GM04503 (cell line): ENCODE measurements at places on chromosomes 16 and 17.

DNA sequence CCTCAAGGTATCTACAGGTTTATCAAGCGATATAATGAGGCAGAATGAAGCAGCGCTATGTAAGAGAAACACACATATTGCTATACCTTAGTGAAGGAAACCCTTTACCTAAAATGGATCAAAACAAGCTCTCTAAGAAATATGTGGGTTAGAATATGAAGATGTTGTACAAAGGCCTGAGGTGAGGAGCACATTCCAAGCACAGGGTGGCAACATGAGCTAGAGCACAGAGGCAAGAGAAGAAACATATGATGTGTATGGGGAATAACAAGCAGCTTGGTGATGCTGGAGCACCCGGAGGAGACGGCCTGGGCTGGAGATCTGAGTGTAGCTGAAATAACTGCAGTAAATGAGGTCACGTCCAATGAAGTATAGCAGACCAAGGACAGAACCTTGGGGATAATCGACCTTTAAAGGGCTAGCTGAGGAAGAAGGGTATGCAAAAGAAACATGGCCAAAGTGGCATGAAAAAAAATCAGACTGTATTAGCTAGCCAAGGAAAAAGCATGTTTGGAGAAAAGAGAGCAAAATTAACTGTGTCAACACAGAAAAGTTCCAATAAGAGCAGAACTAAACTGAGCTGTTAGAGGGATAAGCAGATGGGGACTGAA, 44.0 kb downstream of the MARVELD3 start:
- no peak for DNase-seq

GRCh38 chr17:51298508-51299371, 38.4 kb downstream of the UTP18 start:
- DNase-seq = no peak

DNA sequence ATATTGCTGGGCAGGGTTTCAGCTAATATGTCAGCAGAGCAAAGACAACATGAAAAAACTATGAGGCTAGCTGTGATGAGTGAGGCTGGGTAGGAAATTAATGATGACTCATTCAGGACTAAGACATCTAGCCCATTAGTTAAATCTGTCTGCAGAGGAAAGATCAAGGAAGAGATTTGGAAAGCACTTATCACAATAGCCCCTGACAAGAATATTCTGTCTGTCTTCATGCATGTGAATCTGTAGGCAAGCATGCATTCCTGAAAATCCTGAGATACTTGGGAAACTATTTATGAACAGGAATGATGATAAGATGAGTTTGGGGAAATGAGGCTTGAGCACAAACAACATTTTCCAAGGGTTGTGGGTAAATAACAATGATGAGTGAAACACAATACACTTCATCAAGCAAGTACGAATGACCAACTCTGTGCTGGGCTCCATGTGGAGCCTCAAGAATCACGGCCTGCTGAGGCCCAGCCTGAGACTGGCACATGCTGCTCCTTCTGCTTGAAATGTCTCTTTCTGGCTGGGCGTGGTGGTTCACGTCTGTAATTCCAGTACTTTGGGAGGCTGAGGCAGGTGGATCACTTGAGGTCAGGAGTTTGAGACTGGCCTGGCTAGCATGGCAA, 96.5 kb upstream of the ASIC2 start:
- DNase-seq = no peak

DNA sequence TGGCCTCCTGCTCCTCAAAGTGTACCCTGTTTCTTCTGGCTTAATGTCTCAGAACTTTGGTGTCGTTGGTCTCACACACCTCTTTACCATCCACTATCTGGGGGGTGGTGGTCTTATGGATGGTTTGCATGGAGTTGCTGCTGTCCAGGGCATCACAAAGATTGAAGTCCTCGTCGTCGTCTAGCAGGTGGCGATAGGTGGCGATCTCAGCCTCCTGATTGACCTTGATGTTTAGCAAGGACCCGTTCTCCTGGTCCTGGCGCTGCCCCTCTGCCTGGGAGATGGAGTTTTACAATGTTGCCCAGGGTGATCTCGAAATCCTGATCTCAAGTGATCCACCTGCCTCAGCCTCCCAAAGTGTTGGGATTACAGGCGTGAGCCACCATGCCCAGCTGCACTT, 31.1 kb upstream of the HELZ start:
- DNase-seq = no peak

- DNase-seq = no peak
These were observed 1.1 kb upstream of the TRPV3 start for GRCh38 chr17:3558603-3559269.

- DNase-seq = no peak
These were observed 40.3 kb downstream of the SMURF2 start for GRCh38 chr17:64621772-64622171.

- no peak for DNase-seq
These were observed 82.4 kb downstream of the ANKRD11 start for GRCh38 chr16:89407925-89408300.

DNA sequence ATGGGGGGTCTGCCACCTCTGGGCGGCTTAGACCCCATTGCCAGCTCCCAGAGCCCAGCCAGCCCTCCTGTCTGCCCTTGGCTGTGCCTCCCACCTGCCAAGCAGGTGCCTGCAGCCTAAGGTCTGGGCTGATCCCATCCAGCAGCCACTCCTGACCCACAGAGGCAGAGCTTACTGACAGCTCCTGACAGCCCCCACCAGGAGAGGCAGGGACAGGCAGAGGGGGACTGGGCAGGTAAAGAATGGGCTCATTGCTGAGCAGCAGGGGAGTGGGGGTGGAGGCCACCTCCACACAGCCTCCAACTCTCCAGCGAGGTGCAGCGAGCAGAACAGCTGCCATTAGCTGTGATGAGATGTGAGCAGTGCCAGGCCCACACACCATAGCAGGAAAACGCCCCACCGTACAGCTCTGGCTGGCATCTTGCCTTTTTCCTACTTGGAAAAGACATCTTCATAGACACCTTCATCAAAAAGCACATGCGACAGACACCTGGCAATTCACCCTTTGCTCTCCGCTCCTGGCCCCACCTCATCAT, 164.4 kb downstream of the C16orf78 start:
- DNase-seq = no peak

GRCh38 chr17:5783851-5784250, 199.5 kb upstream of the NLRP1 start:
- no peak for DNase-seq

DNA sequence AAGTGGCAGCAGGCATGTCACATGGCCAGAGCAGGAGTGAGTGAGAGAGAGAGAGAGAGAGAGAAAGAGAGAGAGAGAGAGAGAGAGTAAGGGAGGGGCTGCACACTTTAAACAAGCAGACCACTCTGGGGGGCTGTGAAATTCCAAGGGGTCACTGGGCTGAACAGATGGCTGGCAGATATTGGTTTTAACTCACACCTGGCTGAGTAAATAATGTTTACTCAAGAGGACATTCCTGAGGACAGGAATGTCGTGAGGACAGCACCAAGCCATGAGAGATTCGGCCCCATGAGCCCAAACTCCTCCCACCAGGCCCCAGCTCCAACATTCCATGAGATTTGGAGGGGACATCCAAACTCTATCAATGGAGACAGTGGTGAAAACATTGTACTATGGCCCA, 269.7 kb downstream of the CBLN1 start:
- DNase-seq = no peak

DNA sequence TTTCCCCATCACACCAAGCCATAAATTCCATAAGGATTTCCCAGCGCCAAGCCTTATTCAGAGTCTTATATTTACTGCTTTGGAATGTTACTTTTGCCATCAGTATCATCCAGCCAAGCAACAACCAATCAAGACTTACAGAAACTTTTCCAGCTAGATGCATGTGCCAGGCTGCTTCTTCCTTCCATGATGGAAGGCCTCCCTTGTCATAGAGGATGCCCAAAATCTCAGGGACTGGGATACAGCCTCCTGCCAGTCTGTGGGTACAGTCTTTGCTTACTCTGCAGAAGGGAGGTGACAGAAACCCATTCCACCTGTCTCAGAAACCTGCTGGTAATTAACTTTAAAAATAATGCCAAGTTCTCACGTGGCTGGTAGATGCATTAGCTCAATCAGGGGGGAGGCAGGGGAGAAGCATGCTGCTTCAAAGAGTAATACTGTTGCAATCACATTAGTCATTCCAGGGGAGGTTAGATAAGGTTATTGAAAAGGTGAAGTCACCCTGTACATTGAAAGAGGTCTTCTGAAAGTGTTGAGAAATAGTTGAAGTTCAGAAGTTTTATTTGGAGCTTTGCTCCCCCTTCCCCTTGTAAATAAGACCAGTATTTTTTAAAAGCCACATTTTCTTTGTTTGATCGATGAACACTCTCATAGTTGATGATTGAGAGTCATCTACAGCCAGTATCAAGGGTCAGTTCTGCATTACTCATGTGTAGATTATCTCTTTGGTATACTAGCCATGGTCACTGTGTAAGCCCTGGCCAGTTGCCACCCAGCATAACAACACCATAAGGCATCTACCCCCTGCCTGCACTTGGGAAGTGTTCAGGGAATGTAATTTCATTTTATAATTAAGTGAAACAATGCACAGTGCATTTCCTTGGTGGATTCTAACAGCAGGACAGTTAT, 22.2 kb downstream of the HLF start:
- DNase-seq = no peak

DNA sequence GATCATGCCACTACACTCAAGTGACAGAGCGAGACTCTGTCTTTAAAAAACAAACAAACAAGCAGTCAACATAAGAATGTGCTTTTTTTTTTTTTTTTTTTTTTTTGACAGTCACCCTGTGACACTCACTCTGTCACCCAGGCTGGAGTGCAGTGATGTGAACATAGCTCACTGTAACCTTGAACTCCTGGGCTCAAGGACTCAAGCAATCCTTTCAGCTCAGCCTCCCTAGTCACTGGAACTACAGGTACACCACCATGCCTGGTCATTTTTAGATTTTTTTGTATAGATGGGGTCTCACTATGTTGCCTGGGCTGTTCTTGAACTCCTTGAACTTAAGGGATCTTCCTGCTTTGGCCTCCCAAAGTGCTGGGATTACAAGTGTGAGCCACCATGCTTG, 15.3 kb upstream of the CHP2 start:
- DNase-seq = no peak

DNA sequence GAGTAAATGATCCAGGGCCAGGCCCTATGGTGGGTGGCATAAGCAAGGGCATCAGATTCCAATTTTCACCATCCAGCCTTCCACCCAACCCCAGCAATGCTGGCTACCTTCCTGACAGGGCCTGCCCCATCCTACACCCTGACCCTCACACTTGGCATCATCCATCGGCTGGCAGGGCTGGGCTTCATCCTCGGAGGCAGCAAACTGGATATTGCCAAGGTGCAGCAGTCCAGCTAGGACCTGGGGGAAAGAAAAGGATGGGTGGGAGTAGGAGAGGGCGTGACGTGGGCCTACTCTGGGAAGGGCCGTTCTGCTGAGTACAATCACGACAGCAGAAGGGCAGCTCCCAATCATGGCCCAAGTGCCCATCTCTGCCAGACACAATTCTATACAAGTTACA, 23.5 kb downstream of the MYO19 start:
- no peak for DNase-seq

- DNase-seq = no peak
These were observed 35.2 kb downstream of the SRL start for GRCh38 chr16:4206680-4207079.

DNA sequence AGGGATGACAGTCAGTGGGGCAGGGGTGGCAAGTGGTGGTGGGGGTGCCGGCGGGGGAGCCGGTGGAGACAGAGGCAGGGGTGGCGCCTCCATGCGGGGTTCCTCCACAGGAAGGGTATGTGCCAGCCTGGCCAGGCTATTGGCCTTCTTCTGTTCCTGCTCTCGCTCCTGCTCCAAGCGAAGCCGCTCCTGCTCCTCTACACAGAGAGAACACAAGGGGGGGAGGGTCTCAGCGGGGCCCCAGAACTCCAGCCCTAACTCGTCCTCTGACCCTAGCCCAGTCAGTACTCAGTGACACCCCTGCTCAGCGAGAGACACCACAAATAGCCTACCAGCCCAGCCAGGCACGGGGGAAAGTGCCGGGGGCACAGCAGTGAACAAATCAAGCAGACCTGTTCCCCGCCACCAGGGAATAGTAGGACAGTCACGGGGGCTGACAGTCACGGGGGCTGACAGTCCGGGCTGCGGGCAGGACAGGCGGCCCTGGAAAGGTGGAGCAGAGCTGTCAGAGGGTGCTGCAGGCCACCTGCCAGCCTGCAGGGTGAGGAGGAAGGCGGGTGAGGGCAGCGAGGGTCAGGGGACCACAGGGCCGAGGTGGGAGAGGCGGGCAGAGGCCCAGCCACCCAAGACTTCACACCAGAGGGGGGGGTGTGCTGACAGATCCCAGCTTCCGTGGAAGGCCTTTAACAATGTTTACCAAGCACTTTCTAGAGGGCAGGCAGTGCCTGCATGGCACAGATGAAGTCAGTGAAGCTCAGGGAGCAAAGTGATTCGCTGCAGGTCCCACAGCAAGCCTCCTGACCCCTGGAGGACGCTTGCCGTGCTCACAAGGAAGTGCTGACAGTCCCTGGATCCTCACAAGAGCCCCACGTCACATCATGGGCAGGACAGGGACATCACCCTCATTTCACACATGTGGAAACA, 5.3 kb downstream of the MNT start:
- no peak for DNase-seq

GRCh38 chr17:58352596-58353388, 791 bp upstream of the SUPT4H1 start:
- no peak for DNase-seq

DNA sequence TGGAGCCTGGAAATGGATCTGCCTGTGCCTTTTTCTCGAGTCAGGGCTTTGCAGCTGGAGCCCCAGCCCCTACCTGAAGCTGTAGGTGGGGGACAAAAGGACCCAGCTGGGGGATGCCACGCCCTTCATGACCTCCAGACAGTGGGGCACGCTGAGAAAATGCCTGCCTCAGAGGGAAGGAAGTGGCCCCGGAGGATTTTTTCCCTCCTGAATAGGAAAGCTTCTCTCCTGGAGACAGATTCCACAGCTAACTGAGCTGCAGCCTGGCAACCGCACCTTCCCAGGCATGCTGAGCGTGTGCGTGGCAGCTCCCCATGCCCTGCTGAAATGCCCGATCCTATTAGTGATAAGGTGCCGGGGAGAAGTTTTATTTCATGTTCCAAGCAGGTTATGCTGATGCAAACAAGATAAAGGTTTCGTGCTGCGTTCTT, 58.0 kb downstream of the AIPL1 start:
- no peak for DNase-seq

DNA sequence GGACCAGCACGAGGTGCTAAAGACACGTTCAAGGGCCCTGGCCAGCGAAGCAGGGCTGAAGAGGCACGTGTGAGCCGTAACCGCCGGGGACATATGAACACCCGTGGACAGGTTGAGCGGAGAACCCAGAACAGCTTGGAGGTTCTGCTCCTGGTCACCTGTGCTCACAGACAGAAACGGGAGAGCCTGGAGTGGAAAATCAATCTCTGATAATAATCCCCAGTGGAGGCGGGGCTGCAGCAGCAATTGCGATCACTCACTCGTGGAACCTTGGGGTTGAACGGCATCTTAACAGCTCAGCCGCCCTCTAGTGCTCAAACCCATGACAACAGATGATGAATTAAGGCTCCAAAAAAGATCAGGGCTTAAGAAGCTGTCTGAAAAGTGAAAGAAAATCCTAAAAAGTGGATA, 25.6 kb downstream of the WIPI1 start:
- no peak for DNase-seq
